ENCODE measurements at places on chromosomes 7 and 10. TPM values are rescaled to one million over a fixed set of nuclear protein-coding genes. Genes with fewer than 3 reads are reported as not detected.

The FZD1 gene
- 5.3 TPM for total RNA-seq

The KEL gene
- total RNA-seq: not detected

The CRTAC1 gene
- 1.3 TPM for total RNA-seq

The CYP3A7 gene
- total RNA-seq: not detected

The KCP gene
- total RNA-seq: 5.1 TPM

The GNG11 gene
- total RNA-seq: 33.2 TPM

DNA sequence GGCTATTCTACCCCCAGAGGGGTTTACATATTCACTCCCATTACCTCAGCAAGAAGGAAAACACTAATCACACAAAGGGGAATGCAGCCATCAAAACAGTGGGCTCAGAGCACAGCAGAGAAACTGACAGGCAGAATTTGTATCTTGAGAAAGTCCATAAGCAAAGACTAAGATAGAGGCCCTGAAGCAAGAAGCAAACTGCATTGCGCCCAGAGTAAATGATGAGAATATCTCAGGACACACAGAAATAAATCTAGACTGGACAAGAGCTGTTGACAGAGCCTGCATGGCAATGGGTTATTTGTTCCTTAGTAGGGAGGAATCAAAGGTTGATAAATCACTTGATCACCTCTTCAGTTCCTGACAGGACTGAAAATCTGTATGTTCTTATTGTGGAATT is 440.7 kb upstream of the CELF2 start:
- no peak for DNase-seq

GRCh38 chr7:114659409-114660125 is 245.0 kb downstream of the FOXP2 start:
- DNase-seq: no peak

DNA sequence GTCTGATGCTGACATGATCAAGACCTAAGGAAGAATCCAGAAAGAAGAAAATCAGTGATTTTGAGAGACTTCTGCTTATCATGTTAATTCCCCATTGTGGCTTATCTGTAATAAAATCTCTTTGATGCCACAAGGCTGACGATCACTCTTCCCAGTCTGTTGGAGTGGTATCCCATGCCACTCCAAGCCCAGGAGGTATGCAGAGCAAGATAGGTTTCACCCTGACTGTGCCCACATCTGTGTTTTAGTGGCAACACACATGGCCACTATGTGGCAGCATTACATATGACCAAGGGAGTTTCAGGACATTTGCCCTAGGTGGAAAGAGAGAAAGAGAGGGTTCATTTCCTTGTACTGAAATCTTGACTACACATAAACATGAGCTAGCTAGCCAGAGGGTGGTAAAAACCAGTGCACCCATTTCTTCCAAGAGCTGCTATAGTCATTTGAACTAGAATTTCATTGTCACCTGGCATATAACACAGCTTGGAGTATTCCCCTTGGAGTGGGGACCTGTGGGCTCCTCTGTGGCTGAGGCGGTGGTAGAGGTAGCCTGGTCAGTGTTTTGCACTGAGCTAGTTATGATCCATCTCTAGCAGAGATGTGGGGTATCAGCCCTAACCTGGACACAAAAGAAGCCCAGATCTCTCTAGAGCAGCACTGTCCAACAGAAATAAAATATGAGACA is 20.8 kb downstream of the LAMB4 start:
- no peak for DNase-seq

GRCh38 chr7:130263130-130263529 is 3.5 kb upstream of the CPA2 start:
- DNase-seq: no peak

GRCh38 chr10:102644646-102645387 is 538 bp downstream of the TRIM8 start:
- DNase-seq: peak; percentile 93

DNA sequence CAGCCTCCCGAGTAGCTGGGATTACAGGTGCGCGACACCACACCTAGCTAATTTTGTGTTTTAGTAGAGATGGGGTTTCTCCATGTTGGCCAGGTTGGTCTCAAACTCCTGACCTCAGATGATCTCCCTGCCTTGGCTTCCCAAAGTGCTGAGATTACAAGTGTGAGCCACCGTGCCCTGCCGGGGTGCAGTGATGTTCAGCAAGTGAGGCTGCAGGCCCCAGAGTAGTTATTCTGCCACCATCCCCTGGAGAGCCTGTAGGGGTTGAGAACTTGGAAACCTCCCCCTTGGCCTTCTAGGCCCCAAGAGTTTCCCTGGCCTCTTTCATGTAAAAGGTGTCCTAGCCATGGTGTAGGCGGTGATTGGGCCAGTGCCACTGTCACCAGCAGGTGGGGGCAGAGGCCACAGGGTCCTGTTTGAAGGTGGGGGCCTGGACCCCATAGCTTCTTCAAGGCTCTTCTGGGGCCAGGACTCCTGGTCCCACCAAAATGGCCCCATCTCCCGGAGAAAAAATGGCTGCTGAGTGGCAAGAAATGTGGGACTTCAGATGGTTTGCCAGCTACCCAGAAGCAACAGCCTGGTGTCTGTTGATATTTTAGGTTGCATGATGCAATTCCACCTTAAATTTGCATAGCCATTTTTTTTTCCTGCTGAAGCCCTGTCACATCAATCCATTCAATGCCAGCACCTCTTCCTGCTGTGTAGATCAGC is 25.5 kb upstream of the INMT start:
- DNase-seq: no peak

DNA sequence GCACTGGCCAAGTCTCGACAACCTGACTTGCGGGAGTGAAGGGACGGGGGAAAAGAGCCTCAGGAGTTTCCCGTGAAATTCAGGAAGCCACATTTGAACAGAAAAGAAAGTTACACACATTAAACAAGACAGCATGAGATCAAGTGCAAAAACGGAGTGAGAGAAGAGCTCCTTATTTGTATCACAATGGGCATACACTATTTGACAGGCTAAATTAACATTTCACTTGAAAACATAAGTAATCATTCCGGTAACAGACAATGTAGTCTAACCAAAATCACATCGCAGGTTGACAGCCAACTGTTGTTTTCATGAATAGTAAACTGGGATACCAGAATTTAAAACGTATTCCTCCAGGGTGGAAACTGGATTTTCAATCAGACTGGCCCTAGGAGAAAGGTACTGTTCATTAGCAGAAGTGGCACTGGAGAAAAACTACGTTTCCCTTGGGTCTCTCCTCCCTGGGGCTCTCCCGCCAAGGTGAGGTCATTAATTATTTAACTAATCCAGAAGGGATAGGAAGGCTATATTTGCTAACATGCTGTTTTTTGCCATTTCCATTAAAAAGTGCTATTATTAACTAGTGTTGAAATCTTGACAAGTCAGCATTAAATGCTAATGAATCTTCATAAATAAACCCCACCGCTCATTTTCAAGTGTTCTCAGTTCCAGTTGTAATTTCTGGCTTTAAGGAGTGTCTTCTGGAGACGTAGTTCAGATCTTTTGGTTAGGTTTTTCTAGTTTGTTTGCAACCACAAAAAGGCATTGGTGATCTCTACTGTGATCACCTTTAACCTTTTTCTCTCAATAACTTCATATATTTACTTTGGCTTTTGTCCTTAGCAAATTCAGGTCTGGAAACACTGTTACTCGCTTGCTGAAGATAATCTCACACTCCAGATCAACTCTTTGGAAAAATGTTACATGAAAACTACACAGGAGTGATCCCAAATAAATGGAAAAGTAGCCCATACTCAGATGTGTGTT is 25.1 kb downstream of the RHEB start:
- DNase-seq: no peak

DNA sequence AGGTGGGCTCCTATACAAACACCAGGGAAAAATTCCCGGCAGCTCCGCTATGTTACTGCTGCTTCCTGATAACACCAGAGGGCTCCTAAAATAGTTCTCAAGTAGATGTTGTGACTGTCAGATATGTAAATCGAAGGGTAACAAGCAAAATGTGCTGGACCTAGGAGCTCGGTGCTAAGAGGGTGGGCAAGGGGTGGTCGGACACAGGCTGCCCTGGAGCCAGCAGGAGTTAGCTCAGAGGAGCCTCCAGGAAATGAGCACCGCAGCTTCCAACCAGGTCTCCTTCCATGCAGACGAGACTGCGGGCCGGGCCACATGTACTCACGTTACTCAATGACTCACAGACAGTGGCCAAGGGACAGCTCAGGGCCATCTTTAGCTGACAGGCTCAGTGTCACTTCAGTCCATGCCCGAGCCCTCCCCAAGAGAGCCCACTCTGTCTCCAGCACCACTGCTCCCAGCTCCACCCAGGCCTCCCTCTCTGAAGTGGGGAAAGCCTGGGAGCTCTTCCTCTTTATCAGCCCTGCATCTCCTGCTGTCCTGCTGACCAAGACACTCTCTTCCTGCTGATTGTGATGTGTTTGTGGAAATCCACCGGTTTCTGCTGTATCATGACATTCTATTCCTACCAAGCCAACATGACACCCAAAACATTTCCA is 37.2 kb upstream of the TMEM273 start:
- DNase-seq: no peak

DNA sequence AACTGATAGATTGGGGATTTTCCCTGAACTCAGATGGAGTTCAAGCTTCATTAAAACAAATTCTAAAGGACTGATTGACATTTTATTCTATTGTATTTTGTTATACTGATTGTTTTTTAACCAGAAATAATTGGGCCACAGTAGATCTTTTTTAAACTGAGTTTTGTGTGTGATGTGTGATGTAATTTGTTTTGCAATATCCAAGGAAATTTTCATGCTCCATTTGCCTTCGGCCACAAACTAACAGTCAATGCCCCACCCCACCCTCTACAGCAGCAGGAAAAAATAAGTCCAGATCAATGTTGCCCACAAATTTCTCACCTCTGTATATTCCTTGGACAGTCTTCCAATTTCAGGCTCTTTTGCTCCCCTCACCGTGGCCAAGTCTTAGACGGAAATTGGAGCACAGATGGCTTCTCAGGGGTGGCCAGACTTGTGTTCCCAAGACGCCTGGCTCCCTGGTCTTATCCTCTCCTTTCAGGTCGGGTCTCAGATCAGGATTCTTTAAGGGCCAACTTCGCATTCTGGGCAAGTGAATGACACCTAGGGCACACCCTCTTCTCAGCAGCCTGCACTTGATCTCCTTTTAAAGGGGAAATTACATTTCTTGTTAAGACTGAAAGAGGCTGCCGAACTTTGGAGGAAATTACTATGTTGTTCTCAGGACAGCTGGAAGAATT is at the start of gene SVOPL:
SVOPL (minus strand) TSS at position 506 of the 680 bp plus-strand sequence. CDS start 22,317 bp downstream, outside the sequence.
- DNase-seq: peak; percentile 26

DNA sequence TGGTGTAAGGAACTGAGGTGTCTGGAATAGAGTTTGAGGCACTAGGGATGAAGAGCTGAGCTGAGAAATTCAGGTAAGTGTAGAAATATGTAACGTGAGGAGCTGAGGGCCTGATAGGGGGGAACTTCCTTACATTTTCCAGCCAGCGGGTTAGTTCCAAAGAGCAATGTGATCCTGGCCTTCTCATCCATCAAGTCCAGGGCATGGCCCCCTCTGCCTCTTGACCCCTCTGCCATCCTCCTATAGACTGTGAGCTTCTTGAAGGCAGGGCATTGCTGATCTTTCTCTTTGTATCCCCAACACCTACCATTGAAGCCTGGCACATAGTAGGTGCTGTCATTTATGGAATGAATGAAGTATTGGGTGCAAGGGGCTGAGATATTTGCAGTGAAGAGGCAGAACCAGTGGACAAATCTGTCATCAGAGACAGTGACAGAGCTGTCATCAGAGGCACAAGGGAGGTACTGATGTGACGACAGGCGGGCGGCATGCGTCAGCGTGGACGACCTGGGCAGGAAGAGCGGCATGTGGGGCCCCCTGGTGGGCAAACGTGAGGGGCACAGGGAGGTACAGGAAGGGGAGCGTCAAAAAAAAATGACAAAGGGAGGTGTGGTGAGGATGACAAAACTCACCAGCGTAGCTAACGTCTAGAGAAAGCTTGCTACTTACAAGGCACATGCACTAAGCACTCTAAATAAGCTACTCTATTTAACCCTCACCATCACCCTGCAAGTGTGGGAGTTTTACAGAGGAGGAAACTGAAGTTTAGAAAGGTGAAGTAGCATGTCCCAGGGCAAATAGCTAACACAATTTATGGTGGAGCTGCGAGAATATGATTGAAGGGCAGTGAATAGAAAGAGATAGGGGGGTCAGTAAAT is 5.2 kb upstream of the CAMK2G start:
- DNase-seq: peak; percentile 96

GRCh38 chr10:561721-562120 is 127.7 kb downstream of the DIP2C start:
- DNase-seq: no peak

GRCh38 chr10:3761021-3761686 is 23.9 kb downstream of the KLF6 start:
- no peak for DNase-seq

DNA sequence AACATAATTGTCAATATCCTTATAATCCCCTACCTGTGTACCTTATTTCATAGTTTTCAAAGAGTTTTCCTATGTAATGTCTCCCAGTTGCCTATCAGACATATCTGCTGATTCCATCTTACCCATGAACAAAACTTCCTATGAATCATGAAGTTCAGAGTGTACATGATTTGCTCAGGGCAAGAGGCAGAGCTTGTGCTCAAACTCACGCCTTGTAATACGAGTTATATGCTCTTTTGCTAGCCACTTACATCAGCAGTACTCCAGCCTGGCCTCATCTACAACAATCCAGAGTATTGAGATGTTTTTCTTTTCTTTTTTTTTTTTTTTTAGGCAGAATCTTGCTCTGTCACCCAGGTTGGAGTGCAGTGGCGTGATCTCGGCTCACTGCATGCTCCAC is 11.8 kb downstream of the PKD2L1 start:
- no peak for DNase-seq

DNA sequence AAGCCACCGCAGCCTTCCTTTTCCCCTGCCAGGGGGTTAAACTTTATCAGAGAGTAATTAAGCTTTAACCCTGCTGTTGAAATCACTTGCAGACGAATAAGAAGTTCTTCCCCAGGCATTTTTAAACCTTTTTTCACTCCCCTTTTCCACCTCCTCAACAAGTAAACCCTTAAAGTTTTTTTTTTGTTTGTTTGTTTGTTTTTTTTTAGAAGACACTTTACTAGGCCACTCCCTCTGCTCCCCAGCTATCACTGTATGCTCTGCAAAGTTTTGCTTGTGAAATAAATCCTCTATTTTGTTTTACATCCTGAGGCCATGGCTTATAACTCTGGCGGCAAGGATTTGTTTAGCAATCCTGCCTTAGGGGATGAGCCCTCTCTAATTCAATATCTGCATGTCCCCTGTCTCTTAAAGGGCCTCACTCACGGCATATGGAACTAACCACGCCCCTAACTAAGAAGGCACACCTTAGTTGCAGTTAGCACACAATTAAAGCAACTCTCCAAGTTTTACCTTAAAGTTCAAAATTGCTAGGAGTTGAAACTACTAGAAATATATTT is 1354.7 kb upstream of the LRRTM3 start:
- no peak for DNase-seq

GRCh38 chr7:26375726-26376174 is 84.1 kb downstream of the SNX10 start:
- DNase-seq: no peak

DNA sequence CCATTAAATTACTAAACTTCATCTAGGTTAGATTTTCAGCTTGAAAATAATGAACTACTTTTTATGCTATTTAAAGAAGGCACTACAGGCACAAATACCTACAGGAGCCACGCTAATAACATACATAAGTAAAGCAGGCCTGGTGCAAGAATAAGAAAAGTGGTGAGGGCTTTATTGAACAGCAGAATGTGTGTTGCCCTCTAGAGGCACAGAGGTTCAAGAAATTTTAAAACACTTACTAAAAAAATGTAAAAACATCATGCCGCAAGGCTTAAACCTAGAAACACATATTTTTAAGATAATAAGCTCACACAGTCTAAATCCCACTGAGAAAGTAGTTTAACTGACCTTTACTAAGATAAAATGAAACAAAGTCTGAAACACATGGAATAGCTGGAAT is 20.3 kb downstream of the CACUL1 start:
- DNase-seq: no peak

All from mesenteric fat pad (tissue), 1 donor.